ENCODE measurements at places on chromosomes 16 and 17.

GRCh38 chr17:73387746-73388577, 76.2 kb upstream of the CDC42EP4 start:
- DNase-seq, result no peak

DNA sequence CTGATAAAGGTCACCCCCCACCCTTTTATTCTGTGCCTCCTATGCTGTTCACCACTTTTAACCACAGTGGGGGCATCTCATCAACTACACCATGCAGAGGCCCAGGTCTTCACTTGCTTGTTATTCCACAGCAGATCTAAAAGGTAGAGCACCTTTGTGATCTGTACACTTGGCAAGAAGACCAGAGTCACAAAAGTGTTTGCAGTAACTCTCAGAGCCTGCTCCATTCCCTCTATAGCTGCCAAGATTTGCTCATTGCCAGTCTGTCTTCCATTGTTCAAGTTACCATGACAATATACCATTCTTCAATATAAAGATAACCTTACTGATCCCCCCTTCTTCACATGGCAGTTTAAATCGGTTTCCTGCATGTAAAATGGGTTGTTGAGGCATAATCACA, 180.0 kb downstream of the TOX3 start:
- DNase-seq, result no peak

DNA sequence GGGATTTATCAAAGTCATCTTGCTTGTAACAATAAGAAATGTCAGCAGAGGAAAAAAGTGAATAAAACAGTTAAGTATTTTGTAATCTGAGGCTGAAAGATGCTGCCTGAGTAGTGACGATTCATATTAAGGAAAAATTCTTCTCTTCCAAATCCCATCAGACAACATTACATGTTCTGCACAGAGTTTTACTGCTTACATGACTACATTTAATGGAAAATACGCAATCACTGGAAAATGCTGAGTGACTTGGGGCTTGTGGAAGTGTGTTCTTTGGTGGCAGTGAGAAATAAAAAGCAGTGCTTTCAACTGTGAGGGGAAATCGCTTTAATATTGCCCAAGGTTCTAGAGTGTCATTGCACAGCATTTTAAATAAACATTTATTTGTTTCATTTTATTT, 1025.2 kb upstream of the GOT2 start:
- DNase-seq, result no peak

- DNase-seq, result no peak
Measured at GRCh38 chr17:56159826-56160380, 6.6 kb downstream of the ANKFN1 start.

GRCh38 chr17:72711521-72712310, 380.8 kb downstream of the SLC39A11 start:
- DNase-seq, result no peak

Data from T-helper 2 cell (primary cell).